ENCODE measurements at places on chromosomes 5 and 9.

DNA sequence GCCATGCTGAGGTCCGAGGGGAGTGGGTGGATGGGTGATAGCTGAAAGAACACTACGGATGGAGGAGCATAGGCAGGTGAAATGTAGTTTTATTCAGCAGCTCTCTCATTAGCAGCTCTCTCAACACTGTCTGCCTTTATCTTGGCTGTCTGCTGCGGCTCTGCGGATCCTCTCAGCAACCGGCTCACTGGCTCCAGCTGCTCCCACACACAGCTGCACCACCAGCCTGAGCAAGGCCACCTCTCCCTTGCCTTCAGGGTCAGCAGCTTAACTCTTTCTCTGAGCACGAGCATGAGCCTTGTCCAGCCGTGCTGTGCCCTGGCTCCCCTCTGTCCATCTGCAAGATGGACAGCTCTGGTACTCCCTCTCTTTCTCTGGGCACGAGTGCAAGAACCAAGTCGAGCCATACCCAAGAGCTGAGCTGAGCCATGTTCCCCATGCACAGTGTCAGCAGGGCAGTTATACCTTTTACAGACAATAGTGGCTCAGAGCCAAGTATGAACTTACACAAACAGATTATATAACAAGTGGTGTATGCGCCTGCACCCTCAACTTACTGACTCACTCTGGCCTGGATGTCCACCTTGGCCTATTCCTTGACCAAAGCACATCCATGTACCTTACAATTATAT is 108.5 kb downstream of the MACIR start:
- no peak for DNase-seq

DNA sequence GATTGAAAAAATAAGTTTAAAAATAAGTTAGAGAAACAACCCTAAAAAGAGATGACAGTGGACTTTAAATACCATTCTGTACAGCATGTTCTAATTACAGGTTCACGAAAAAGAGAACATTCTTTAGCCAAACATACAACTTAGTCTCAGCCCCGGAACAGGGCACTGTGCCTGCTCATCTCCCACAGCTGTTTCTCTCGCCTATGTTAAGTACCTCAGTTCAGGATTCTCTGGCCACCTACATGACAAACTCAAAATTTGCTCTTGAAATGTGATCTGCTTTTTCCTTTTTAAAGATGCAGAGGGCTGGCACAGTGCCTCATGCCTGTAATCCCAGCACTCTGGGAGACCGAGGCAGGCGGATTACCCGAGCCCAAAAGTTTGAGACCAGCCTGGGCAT is 52.3 kb downstream of the MYO10 start:
- DNase-seq, result no peak

DNA sequence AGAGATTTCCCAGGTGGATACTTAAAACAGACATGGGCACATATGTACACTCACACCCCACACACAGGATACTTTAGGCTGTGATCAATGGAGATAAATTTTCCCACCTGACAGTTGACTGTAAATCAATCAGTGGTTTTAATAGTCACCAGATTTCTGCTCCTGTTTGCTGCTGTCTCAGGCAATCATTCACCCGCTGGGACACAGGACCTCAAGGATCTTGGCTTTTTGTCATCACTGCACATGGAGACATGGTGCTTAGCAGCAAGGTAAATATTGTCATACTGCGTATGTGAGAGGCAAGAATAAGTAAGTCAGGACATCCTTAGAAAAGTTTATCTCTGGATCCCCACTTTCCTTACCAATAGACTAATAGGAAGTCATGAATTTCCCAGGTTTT is 60.8 kb upstream of the KLF9 start:
- no peak for DNase-seq

- DNase-seq, result no peak
Measured at GRCh38 chr5:149759986-149760853, 30.1 kb downstream of the PPARGC1B start.

DNA sequence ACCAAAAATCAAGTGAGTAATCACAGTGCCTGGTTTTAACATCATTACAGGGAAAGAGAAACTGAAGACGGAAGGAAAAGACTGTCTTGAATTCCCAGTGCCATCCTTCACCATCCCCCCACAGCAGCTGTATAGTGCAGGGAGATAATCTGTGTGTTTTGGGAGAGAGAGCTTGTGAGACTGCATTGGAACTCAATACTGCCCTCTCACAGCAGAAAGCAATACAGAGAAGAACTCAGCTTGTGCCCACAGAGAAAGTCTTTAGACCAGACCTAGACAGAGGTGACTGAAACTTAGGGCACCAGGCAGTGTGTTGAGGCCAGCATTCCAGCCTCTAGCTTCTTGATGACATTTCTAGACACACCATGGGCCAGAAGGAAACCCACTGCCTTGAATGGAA is 754.7 kb upstream of the CDH6 start:
- no peak for DNase-seq

DNA sequence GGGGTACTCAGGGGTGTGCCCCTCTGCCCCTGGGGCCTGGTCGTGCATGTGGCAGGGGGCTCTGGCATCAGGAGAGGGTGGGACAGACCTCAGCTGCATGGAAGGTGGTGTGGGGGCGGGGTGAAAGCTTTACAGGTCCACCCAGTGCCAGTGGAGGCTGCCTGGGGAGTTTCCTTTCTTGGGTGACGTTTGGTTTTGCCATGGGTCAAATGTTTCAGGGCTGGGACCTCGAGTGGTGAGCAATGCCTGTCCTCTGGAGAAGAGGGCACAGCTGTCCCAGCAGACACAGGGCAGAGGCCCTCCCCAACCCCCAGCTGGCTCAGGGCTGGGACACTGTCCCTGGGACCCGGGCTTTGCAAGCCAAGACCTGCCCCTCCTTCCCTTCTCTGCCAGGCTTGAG is 3.6 kb downstream of the RXRA start:
- DNase-seq, result no peak

Data from Panc1 (cell line).